Fibroblast of skin of abdomen (primary cell): ENCODE measurements at places on chromosomes 16 and 17.

GRCh38 chr16:87160701-87161337 is 156.4 kb downstream of the C16orf95 start:
- no peak for DNase-seq

DNA sequence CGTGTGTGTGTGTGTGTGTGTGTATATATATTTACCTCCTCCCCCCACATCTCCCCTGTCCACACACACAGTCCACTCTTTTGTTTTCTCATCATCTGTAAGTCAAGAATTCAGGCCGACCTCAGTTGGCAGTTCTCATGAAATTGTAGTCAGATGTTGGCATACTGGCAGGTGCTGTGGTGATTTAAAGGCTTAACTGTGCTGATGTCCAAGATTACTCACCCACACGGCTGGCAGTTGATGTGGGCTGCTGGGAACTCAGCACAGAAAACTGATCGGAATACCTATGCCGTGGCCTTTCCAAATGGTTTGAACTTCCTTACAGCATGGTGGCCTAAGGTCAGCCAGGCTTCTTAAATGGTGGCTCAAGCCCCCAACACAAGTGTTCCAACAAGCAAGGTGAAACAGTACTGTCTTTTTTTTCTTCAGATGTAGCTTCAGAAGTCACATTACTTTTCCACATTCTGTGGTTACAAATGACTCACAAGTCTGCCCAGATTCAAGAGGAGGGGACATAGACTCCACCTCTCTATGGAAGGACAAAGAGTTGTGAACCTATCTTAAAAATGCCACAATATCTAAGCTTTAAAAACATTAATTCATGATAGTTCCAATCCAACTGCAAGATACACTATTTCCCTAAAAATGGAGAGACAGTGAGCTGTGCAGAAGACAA is 198.5 kb upstream of the HS3ST4 start:
- DNase-seq: no peak

DNA sequence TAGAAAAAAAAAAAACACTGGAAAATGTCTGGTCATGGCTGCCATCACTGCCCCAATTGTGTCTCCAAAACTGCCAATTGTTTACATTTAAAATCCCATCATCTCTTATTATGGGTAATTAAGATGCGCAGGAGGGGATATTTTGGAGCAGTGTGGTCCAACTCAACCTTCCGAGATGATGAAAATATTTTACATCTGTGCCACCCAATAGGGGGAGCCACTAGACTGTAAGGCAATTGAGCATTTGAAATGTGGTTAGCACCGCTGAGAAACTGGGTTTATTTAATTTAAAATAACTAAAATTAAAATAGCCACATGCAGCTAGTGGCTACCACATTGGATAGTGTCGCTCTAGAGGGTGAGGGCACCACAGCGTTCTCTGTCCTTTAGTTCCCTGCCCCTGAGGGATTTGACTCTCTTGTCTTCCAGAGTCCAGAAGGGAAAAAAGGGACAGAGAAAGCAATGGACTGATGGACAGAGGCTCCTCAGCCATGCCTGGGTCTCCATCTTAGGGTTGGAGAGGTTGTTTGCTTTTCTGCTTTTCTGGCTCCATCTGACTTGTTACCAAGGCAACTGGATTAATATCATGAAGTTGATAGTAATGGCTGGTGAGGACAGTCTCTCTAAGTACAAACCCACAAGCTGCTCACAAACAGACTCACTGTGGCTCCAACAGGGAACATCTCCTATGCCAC is 3.5 kb downstream of the MPO start:
- DNase-seq: no peak

- DNase-seq: no peak
These were observed 13.3 kb upstream of the NUDT16L1 start for GRCh38 chr16:4679850-4680636.
